ENCODE measurements at places on chromosomes 11 and 22.
A peak's percentile ranks its signal among the peaks of the same experiment; 100 is the strongest.

DNA sequence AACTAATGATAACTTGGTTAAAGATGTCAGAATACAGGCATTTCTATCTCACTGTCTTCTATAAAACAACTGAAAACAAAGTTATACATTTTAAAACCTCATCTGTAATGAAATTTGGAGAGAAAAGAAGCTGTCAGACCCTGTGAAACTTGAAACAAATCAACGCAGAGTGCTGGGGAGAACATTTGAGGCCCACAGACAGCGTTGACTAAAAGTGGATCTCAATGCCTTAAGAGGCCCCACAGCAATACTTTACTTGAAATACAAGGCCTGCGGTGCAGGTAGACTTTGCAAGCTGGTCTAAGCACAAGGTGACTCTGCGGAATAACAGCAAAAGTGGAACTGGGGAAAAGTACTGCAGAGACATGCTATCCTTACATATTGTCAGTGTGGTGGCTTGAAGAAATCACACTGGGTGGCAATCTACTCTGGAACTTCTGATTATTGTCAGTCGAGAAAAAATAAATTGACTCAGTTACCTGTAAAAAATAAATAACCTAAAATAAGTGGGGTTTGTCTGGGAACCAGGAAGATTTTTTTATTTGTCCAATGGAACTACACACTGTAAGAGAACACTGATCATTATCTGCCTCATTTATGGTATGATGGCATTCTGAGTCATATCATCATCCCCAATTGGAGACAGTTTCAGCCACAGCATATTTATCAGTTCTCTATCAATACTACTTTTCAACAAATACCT, 138.9 kb downstream of the LUZP2 start:
- DNase-seq: no peak

- no peak for DNase-seq
These were observed 1.5 kb downstream of the SERPIND1 start for GRCh38 chr22:20775342-20775895.

GRCh38 chr22:46512039-46512370, 25.4 kb downstream of the CELSR1 start:
- no peak for DNase-seq

- DNase-seq: no peak
These were observed 568 bp downstream of the ALG8 start for GRCh38 chr11:78138694-78139421.

GRCh38 chr11:75142714-75143419, 8.0 kb upstream of the SLCO2B1 start:
- DNase-seq: peak; percentile 76

GRCh38 chr11:57323167-57323854, 1.4 kb downstream of the TNKS1BP1 start:
- no peak for DNase-seq

DNA sequence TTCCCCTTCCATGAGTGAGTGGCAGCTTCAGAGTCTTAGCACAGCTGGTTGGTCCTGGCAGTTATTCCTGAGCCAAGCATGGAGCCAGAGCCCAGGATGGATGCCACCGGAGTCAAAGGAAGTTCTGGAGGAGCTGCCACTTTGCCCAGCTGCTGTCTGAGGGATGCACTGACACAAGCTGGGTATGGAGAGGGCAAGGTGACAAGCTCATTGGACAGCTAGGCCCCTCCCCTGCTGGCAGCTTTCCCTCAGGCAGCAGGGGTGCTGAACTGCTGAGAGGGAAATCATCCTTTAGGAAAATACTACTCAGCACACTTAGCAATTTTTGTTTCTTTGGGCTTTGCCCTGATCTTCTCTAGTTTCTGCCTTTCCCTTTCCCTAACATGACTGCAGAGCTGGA, 99.3 kb upstream of the SESN3 start:
- DNase-seq: no peak
